Type B pancreatic cell (in vitro differentiated cells): ENCODE measurements at places on chromosomes 16 and 17.

DNA sequence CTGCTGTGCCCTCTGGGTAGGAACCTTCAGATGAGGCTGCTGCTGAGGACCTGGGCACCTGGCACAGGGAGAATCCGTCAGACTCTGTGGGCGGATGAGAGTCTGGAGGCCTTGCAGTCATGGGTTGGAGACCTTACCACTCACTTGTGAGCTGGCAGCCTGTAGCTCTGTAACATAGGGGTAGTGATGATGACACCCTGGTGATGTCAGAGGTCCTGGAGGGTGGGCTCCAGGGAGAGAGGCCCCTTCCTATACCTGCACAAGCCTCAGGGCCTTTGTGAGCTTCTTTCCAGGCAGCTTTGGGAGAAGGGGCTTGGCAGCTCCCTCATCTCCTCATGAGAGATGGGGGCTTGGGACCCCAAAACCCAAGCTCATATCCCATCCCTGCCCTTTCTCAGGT lies 1.6 kb downstream of the MIEF2 start:
- DNase-seq = no peak
- H3K4me1 ChIP-seq = peaks cover 10% of the 10 kb centered on the region
- peak overlapping the region; percentile 100 for H3K27ac ChIP-seq
- H3K36me3 ChIP-seq = no peaks in the 10 kb centered on the region
- peak overlapping the region; percentile 88 for H3K4me3 ChIP-seq
- H3K27me3 ChIP-seq = no peaks in the 10 kb centered on the region

- peaks cover 6% of the 10 kb centered on the region for H3K36me3 ChIP-seq
- H3K27ac ChIP-seq = no peak overlapping the region
- H3K27me3 ChIP-seq = no peaks in the 10 kb centered on the region
- no peak for DNase-seq
- no peak overlapping the region for H3K4me3 ChIP-seq
- H3K4me1 ChIP-seq = no peaks in the 10 kb centered on the region
These were observed 137.6 kb downstream of the ITFG1 start for GRCh38 chr16:47323241-47323640.

GRCh38 chr17:82188001-82188961 lies 24.4 kb downstream of the CCDC57 start:
- no peak for DNase-seq
- no peak overlapping the region for H3K4me3 ChIP-seq
- H3K4me1 ChIP-seq = no peaks in the 10 kb centered on the region
- H3K36me3 ChIP-seq = peaks cover 13% of the 10 kb centered on the region
- H3K27ac ChIP-seq = no peak overlapping the region

- peak overlapping the region; percentile 75 for H3K4me3 ChIP-seq
- DNase-seq = no peak
- no peak overlapping the region for H3K27ac ChIP-seq
- H3K4me1 ChIP-seq = peaks cover 30% of the 10 kb centered on the region
- no peaks in the 10 kb centered on the region for H3K36me3 ChIP-seq
These were observed 30.6 kb downstream of the ACTG1 start for GRCh38 chr17:81481815-81482505.

GRCh38 chr17:82531431-82531881 lies 11.9 kb downstream of the FOXK2 start:
- no peaks in the 10 kb centered on the region for H3K27me3 ChIP-seq
- peaks cover 9% of the 10 kb centered on the region for H3K36me3 ChIP-seq
- peak overlapping the region; percentile 74 for H3K27ac ChIP-seq
- DNase-seq = no peak
- peaks cover 49% of the 10 kb centered on the region for H3K4me1 ChIP-seq
- peak overlapping the region; percentile 40 for H3K4me3 ChIP-seq

GRCh38 chr17:1398931-1399678 lies 917 bp downstream of the YWHAE start:
- peaks cover 17% of the 10 kb centered on the region for H3K4me1 ChIP-seq
- peak overlapping the region; percentile 100 for H3K4me3 ChIP-seq
- H3K27ac ChIP-seq = peak overlapping the region; percentile 100
- H3K27me3 ChIP-seq = peaks cover 4% of the 10 kb centered on the region

GRCh38 chr17:82228278-82228841 lies 482 bp upstream of the SLC16A3 start:
- no peak for DNase-seq
- H3K27ac ChIP-seq = no peak overlapping the region
- peak overlapping the region; percentile 39 for H3K4me3 ChIP-seq
- H3K27me3 ChIP-seq = peaks cover 9% of the 10 kb centered on the region

DNA sequence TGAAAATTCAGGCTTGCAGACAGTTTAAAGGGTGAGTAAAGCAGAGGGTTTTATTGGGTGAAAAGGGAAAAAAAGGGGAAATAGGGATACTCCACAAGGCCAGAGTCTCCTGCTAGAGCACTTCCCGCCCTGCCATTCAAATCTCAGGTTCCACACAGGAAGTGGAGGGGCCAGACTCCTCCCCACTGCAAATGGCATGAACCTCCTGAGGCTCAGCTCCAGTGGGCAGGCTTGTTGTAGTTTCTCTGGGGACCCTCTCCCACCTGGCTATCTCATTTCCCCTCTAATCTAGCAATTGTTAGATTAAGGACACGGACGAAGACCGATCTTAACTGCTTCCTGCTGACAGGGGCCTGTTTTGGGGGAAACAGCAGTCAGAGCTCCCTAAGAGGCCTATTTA lies 43.4 kb downstream of the TAOK1 start:
- no peak for DNase-seq
- no peak overlapping the region for H3K4me3 ChIP-seq
- no peaks in the 10 kb centered on the region for H3K27me3 ChIP-seq
- no peak overlapping the region for H3K27ac ChIP-seq
- peaks cover 16% of the 10 kb centered on the region for H3K36me3 ChIP-seq

GRCh38 chr16:15492091-15492740 lies 57.8 kb downstream of the BMERB1 start:
- peaks cover 15% of the 10 kb centered on the region for H3K27me3 ChIP-seq
- no peak overlapping the region for H3K27ac ChIP-seq
- no peak overlapping the region for H3K4me3 ChIP-seq

- DNase-seq = no peak
- H3K36me3 ChIP-seq = no peaks in the 10 kb centered on the region
- no peak overlapping the region for H3K4me3 ChIP-seq
- no peaks in the 10 kb centered on the region for H3K4me1 ChIP-seq
- no peak overlapping the region for H3K27ac ChIP-seq
These were observed 7.0 kb upstream of the SLC39A11 start for GRCh38 chr17:73099511-73099910.

DNA sequence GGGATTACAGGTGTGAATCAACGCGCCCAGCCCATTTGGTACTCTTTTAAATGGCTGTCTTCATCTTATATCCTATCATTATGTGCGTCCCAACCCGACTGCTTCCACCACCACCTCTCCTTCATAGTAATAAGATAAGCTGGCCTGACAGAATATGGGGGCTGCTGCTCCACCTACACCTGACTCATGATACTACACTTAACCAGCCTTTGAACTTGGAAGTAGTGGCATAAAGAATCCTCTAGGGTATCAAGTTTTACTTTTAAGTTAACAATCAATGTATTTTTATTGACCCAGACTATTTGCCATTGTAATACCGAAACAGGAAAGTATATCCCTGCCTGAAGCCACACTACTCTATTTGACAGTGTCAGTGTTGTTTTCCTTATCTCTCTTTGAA lies 18.8 kb downstream of the PDZD9 start:
- H3K27me3 ChIP-seq = no peaks in the 10 kb centered on the region
- H3K36me3 ChIP-seq = peaks cover 19% of the 10 kb centered on the region
- H3K27ac ChIP-seq = no peak overlapping the region
- no peak for DNase-seq
- H3K4me3 ChIP-seq = no peak overlapping the region
- H3K4me1 ChIP-seq = no peaks in the 10 kb centered on the region

DNA sequence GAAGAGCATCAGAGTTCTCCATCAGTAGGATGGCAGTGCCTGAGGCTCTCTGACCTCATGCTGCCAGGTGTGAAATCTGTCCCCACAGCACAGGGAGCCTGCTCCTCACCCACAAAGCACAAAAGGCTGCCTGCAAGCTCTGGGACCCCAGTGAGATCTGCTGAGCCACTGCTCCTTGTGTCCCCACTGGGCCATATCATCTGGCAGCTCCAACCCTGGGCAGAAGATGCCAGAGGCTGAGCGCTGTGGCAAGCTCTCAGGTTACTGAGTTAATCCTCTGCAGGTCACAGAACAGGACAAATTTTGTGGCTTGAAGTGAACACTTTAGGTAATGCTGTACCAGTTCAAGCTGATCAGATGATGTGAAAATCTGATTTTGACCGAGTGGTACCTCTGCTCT lies 26.7 kb upstream of the ERN1 start:
- no peak for DNase-seq
- H3K4me1 ChIP-seq = peaks cover 40% of the 10 kb centered on the region
- peaks cover 12% of the 10 kb centered on the region for H3K36me3 ChIP-seq
- no peak overlapping the region for H3K27ac ChIP-seq
- H3K27me3 ChIP-seq = no peaks in the 10 kb centered on the region

DNA sequence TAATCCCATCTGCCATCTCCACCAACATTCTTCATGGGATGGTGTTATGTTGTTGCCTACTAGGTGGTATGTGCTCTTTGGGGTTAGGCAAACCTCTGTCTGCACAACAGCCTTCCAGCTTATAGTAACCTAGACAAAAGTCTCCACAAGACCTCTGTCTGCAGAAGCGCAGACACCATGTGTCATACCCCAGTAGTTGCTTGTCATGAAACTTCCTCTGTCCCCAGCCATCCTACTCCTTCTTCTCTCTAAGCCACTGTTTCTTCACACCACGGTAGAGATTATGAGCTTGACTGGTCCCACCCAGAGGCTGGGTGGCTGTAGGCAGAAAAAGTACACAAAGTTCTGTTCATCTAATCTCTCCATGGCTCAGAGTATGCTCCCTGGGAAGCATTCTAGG lies 100.3 kb downstream of the MAF start:
- no peak for DNase-seq
- no peak overlapping the region for H3K4me3 ChIP-seq
- no peaks in the 10 kb centered on the region for H3K36me3 ChIP-seq
- H3K27me3 ChIP-seq = no peaks in the 10 kb centered on the region
- H3K4me1 ChIP-seq = no peaks in the 10 kb centered on the region

- no peaks in the 10 kb centered on the region for H3K27me3 ChIP-seq
- H3K4me1 ChIP-seq = peaks cover 5% of the 10 kb centered on the region
- no peak overlapping the region for H3K27ac ChIP-seq
These were observed 8.0 kb downstream of the TLCD3A start for GRCh38 chr17:740240-741017.

- peak; percentile 92 for DNase-seq
- no peaks in the 10 kb centered on the region for H3K27me3 ChIP-seq
- peak within 1 kb of the TSS; percentile 88 for H3K4me3 ChIP-seq
- peaks cover 10% of the 10 kb centered on the region for H3K4me1 ChIP-seq
- no peaks in the 10 kb centered on the region for H3K36me3 ChIP-seq
These were observed at the start of gene MIEF2 for GRCh38 chr17:18260332-18261145. Gene MIEF2 (plus strand): TSS chr17:18260662. CDS start chr17:18262721, 2,059 bp downstream.

- H3K4me1 ChIP-seq = no peaks in the 10 kb centered on the region
- DNase-seq = no peak
- no peak overlapping the region for H3K4me3 ChIP-seq
These were observed 54.9 kb downstream of the RGS9 start for GRCh38 chr17:65191811-65192740.

DNA sequence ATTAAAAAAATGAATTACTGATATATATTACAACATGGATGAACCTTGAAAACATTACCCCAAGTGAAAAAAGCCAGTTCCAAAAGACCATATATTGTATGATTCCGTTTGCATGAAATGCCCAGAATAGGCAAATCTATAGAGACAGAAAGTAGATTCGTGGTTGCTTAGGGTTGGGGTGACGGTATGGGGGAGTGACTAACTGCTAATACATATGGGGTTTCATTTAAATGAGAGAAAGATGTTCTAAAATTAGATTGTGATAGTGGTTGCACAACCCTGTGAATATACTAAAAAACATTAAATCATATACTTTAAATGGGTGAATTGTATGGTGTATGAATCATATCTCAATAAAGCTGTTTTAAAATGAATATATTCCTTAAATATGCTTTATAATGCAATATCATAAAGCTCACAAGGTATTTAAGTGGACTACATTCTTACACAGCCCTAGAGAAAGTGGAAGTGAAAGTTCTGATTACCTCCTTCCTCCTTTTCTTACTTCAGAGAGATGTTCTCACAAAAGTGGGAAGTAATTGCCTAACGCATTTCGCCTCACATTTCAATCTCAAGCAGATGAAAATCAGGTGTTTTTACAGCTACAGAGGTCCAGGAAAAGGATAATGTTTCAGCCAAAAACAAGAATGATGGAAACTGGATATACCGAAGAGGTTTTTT lies 142.7 kb upstream of the GNAO1 start:
- DNase-seq = no peak
- peaks cover 12% of the 10 kb centered on the region for H3K27me3 ChIP-seq
- no peak overlapping the region for H3K27ac ChIP-seq
- H3K4me1 ChIP-seq = peaks cover 5% of the 10 kb centered on the region

DNA sequence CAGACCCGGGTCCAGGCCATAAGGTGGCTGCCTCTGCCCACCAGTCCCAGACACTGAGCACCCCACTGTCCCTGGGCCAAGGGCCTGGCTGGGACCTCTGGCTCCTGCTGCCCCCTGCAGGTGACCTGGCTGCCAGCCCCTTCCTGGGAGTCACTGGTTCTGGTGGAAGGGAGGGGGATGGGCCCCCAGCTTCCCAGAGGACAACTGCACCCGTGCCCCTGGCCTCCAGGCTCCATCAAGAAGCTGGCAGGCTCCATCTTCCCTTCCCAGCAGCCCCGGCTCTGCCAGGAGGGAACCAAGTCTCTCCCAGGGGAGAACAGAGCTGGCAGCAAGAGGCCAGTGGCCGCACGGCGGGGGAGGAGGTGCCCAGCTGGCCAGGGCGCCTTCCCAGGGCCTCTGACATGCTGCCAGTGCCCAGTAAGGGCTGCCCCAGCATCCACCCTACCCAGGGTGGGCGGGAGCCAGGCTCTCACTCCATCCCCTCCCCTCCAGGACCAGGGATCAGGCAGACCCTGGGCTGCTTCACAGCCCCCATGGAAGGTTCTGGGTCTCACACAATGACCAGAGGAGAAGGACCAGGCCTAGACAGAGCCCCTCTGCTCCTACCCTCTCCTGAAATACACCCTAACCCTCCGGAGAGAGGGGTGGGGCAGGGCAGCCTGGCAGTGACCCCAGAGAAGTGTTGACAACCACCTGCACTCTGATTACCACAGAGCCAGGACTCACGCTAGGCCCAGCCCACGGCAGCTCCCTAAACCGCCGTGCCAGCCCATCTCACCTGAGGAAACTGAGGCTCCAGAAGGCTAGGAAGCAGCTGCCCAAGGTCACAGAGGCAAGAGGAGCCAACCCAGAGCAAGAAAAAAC lies 3.6 kb downstream of the CLUH start:
- peak overlapping the region; percentile 41 for H3K4me3 ChIP-seq
- peak overlapping the region; percentile 55 for H3K27ac ChIP-seq
- DNase-seq = no peak
- H3K4me1 ChIP-seq = peaks cover 28% of the 10 kb centered on the region

- no peak for DNase-seq
- H3K27me3 ChIP-seq = peaks cover 22% of the 10 kb centered on the region
- no peaks in the 10 kb centered on the region for H3K4me1 ChIP-seq
- no peak overlapping the region for H3K27ac ChIP-seq
These were observed 173.3 kb downstream of the PRKCB start for GRCh38 chr16:24009098-24009497.
